MG63 (cell line): ENCODE measurements at places on chromosomes 1 and 21.

GRCh38 chr1:185486346-185486745, 169.3 kb upstream of the IVNS1ABP start:
- no peak for DNase-seq

DNA sequence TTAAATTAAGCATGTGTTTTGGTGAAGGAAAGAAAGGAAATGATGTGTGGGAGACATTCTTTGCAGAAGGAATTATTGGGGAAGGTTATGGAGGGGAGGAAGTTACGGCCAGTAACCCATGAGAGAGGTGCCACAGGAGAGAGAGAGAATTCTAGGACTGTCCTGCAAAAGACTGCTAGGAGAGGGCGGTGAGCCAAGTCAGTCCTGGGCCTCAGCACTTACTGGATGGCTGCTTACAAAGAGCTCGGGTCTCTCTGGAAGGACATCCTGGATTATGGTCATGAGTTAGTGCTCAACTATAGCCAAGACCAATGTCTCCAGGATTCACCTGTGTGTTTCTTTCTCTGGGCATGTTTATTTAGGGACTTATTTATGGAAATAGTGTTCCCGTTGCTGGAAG, 74.4 kb upstream of the HSD17B7 start:
- peak; percentile 32 for DNase-seq

GRCh38 chr1:81775510-81775909, 25.2 kb upstream of the ADGRL2 start:
- no peak for DNase-seq

- no peak for DNase-seq
Observed at GRCh38 chr1:228207381-228207810, 448 bp upstream of the OBSCN start.
